ENCODE measurements at places on chromosomes 1 and 21.
A peak's percentile ranks its signal among the peaks of the same experiment; 100 is the strongest.

- DNase-seq = peak; percentile 54
These were observed 3.1 kb downstream of the LAMB3 start for GRCh38 chr1:209648931-209649776.

GRCh38 chr21:41294548-41295231, 21.9 kb upstream of the FAM3B start:
- no peak for DNase-seq

- no peak for DNase-seq
These were observed 65.2 kb upstream of the GJA8 start for GRCh38 chr1:147837129-147837963.

DNA sequence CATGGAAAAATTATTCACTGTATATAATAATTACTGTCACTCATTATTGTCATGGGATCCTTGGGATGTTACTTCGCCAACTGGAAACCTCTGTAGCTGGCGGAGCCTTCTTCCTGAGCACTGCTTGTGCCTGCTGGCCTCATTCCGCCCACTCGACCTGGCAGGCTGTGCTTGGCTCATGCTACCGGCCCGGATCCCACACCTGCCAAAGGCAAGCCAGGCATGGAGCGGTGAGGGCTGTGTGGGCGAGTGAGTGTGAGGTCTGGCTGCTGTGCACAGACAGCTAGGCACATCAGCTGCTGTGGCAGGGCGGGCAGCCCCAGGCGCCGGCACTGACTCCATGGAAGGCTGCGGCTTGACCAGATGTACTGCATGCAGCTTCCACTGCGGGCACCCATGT, 78.4 kb downstream of the DISP1 start:
- DNase-seq = no peak

GRCh38 chr1:211613108-211613947, 34.4 kb upstream of the SLC30A1 start:
- peak; percentile 81 for DNase-seq

GRCh38 chr1:173023343-173023742, 27.4 kb downstream of the TNFSF18 start:
- DNase-seq = no peak

- no peak for DNase-seq
These were observed 245.0 kb downstream of the FGGY start for GRCh38 chr1:59541891-59542290.

- DNase-seq = peak; percentile 65
These were observed 15.1 kb downstream of the BLACAT1 start for GRCh38 chr1:205440476-205441317.

DNA sequence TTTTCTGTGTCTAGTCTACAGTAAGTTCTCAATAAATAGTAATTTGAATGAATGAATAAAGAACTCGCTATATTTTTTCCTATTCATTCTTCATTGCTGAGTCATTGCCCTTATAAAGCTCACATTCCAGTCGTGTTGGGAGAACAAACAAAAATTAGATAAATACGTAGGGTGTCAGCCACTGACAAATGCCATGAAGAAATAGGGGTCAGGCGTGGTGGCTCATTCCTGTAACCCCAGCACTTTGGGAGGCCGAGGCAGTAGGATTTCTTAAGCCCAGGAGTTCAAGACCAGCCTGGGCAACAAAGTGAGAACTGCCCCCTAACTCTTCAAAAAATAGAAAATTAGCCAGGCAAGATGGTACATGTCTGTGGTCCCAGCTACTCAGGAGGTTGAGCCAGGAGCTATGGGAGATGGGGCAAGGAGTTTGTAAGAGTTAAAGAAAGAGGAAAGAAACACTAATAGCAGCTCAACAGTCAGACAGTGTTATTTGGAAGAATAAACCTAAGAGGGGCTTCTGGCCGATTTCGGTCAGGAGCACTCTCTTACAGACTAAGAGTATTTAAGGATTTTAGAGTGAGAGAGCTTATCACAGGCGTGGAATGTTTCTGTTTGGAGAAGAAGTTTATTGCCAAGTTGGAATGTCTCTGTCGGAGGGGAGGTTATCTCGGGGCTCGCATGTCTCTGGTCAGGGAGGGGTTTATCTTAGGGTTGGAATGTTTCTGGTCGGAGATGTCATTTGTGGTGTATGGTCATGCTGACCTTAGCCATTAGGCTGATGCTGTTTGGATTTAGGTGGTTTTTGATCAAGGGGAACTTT, 1.8 kb upstream of the CHML start:
- DNase-seq = no peak
